RPMI7951 (cell line): ENCODE measurements at places on chromosomes 12 and 14. TPM values are rescaled to one million over a fixed set of nuclear protein-coding genes. Genes with fewer than 3 reads are reported as not detected.

GRCh38 chr12:88925454-88925853 lies 345.2 kb upstream of the KITLG start:
- DNase-seq = no peak

DNA sequence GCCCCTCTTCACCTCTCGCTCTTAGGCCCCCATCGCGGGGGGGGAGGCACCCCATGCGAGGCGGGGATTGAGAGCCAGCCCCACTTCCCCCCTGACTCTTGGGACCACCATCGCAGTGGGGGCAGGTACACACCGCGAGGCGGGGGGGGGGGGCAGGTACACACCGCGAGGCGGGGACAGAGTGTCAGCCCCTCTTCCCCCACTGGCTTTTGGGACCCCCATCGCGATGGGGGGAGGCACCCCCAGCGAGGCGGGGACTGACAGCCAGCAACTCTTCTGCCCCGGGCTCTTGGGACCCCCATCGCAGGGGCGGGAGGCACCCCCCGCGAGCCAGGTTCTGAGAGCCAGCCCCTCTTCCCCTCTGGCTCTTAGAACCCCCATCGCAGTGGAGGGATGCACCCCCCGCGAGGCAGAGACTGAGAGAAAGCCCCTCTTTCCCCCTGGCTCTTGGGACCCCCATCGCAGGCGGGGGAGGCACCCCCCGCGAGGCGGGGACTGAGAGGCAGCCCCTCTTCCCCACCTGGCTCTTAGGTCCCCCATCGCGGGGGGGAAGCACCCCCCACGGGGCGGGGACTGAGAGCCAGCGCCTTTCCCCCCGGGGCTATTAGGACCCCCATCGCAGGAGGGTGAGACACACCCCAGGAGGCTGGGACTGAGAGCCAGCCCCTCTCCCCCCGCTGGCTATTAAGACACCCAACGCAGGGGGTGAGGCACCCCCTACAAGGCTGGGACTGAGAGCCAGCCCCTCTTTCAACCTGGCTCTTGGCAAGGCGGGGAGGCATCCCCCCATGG lies 196.5 kb upstream of the PZP start:
- no peak for DNase-seq

DNA sequence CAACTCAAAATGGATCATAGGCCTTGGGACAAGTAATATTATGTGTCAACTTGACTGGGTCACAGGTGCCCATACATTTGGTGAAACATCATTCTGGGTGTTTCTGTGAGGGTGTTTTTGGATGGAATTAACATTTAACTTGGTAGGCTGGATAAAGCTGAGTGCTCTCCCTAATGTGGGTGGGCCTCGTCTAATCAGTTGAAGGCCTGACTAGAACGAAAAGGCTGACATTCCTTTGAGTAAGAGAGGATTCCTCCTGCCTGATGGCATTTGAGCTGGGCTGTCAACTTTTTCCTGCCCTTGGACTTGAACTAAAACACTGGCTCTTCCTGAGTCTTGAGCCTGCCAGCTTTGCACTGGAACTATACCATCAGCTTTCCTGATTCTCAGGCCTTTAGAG lies 93.4 kb upstream of the ESRRB start:
- DNase-seq = no peak

GRCh38 chr12:100797246-100797645 lies 2.7 kb downstream of the ANO4 start:
- no peak for DNase-seq

DNA sequence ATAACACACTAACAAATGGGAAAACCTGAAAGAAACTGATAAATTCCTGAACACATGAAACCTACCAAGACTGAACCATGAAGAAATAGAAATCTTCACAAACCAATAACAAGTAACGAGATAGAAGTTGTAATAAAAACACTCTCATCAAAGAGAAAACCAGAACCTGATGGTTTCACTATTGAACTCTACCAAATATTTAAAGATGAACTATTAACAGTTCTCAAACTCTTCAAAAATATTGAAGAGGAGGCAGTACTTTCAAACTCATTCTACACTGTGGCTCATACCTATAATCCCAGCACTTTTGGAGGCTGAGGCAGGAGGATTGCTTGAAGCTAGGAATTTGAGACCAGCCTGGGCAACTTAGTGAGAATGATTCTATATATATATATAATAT lies 48.4 kb upstream of the TMTC2 start:
- no peak for DNase-seq

DNA sequence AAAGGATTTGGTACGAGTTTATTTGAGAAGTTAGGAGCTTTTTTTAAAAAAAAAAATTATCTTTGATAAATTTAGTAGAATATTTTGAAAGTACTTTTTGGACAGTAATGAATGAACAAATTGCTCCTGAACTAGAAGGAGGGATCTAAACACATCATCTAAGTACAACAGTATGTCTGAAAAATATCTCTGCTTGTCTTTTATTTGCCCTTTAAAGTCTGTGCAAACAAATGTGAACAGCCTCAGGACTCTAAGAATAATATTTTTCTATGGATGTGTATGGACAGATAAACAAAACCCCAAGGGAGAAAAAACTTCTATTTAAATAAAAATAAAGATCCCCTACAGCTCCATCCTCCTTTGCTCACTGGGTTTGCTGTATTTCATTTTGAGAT lies 19.5 kb downstream of the FBXL14 start:
- no peak for DNase-seq

DNA sequence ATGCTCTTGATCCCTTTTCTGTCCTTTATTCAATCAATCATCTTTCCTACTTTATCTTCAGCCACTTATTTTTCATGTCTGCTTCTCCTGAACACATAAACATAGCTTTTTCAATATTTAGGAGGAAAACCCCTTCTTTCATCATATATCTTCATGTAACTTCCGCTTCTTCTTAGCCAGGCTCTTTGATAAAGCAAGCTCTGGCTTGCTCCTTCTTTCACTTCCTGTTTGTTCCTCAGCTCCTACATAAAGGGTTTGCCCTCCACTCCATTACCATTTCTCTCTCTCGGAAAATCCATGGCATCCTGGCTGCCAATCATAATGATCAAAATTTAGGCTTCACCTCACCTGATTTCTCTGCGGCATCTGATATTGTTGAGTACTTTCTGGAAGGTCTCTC lies 33.7 kb upstream of the HELB start:
- DNase-seq = no peak

DNA sequence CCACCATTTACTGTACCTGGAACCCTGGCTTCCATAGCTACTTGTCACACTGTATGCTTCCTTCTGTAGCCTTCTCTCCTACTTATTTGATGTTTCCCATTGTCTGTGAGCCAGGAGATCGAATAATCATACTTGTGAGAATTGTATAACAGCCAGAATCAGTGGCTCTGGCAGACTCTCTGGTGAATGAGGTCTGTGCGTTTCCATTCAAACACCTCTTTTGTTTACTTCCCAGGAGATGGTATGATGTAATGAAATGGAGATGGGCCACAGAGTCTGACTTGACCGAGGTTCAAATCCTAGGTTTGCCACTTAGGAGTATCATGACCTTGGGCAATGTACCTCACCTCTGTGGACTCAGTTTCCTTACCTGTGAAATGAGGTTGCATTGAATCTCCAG lies 35.7 kb upstream of the CLMN start:
- no peak for DNase-seq

- no peak for DNase-seq
Observed at GRCh38 chr12:131452444-131452860, 258.4 kb upstream of the SFSWAP start.

DNA sequence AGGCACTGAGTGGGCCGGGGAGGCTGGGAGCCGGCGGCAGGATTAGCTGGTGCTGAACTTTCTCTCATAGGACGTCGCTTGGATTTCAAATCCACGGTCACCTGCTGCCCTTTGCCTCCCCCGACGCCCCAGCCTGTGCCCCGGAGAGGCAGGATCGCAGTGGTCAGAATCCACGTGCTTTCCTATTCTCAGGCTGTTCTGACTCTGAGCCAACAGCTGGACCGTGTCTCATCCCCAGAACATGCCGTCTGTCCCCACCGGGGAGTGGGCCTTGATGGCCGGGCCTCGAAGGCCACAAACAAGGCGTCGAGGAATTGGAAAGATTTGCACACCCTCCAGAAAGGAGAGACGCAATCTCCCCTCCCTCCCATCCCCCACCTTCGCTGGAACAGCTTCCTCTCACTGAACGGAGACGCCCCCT lies 18.5 kb upstream of the MLXIP start:
- DNase-seq = no peak

DNA sequence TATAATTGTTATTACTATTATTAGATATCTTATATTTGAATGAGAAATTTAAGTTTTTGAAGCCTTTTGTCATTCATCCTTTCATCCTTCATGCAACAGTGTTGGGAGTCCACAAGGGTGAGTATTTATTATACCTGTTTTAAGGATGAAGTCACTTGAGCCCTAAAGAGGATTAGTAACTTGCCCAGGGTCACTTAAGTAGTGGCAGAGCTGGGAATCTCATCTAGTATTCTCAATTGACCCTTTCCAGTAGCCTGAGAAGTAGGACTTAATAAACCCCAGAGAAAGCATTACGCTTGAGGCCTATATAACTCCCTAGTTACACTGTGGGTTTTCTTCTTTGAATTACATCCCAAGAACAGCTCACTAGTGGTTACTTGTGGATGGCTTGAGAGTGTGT lies 119.8 kb downstream of the SRGAP1 start:
- DNase-seq = no peak

DNA sequence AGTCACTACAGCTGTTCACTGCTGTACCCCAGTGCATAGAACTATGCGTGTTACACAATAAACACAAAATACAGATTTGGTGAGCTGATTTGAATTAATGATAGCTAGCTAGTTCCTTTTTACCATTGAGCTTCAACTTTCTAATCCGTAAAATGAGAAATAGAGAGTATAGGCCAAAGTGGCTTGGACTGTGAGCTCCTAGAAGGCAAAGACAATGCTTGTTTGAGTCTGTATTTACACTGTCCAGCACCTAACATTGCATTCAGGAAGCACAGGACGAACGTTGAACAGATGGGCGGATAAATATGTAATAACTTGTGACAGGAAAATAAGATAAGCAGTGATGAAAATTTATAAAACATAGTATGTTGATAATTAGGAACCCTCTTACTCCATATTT lies 31.5 kb downstream of the SLC17A8 start:
- no peak for DNase-seq

The MIPOL1 gene
- 3.2 and 5.4 TPM in 2 replicates for total RNA-seq

The BDKRB2 gene
- total RNA-seq = 13.1 and 15.9 TPM in 2 replicates

The DHRS2 gene
- total RNA-seq = 7.1 and 8.7 TPM in 2 replicates

The TAS2R31 gene
- total RNA-seq = 1.1 and 1.2 TPM in 2 replicates

The VTI1B gene
- total RNA-seq = 49.3 and 52.6 TPM in 2 replicates

The SELPLG gene
- total RNA-seq = 0.88 and 1.7 TPM in 2 replicates
